Sigmoid colon (tissue), 7 donors: ENCODE measurements at places on chromosomes 11 and 22. TPM values are rescaled to one million over a fixed set of nuclear protein-coding genes. Genes with fewer than 3 reads are reported as not detected.

GRCh38 chr22:46551996-46552395, 14.6 kb upstream of the CELSR1 start:
- no peaks in the 10 kb centered on the region for H3K27me3 ChIP-seq
- no peak overlapping the region for H3K4me3 ChIP-seq
- DNase-seq = no peak
- H3K36me3 ChIP-seq = no peaks in the 10 kb centered on the region
- peaks cover 31% of the 10 kb centered on the region for H3K4me1 ChIP-seq

DNA sequence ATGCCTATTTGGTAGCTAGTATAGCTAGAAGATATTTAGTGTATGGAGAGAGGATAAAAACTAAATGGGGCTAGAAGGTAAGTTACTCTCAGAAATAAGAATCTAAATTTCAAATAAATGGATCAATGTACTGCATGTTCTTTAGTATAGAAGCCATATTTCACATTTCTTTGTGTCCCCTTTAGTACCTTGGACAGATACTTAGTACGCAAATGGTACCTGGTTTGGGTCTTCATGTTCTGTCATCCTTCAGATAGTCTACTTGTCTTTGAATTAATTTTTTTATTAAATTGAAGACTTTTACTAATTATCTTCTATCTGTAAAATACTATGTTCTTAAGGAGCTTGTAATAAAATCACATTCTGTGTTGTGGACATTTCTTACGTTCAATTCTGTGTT, 26.3 kb upstream of the RBMXL2 start:
- no peak for DNase-seq
- H3K27me3 ChIP-seq = no peaks in the 10 kb centered on the region
- no peaks in the 10 kb centered on the region for H3K36me3 ChIP-seq
- no peak overlapping the region for H3K4me3 ChIP-seq

DNA sequence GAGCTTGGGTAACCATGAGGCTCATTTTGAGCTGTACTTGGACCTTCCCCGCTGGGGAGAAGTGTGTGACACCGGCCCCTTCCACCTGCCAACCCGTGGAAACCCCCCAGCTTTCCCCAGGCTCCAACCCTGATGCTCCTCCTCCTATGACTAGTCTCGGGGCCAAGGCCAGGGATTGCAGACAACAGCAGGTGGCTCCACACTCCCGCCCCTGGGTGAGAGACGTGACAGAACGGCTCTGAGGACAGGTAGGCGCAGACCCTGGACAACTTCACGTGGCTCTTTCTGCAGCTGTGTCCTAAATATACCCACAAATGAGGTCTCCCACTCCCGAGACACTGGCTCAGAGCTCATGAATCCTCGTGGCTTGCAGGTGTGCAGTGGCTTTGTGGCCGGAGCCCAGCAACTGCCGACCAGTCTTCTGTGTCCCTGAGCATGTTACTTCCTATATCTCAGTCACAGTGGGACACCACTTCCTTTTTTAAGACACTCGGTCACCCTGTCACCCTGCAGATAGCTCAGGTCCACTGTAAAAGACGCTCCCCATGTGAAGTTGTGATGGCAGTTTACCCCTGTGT, 55.2 kb downstream of the NECTIN1 start:
- H3K4me1 ChIP-seq = peaks cover 17% of the 10 kb centered on the region
- no peak for DNase-seq
- H3K4me3 ChIP-seq = no peak overlapping the region
- no peak overlapping the region for H3K27ac ChIP-seq

- peak overlapping the region; percentile 77 for H3K27ac ChIP-seq
- H3K27me3 ChIP-seq = no peaks in the 10 kb centered on the region
- no peaks in the 10 kb centered on the region for H3K36me3 ChIP-seq
- peak; percentile 87 for DNase-seq
Measured at GRCh38 chr22:42317008-42317407, 46.6 kb upstream of the TCF20 start.

DNA sequence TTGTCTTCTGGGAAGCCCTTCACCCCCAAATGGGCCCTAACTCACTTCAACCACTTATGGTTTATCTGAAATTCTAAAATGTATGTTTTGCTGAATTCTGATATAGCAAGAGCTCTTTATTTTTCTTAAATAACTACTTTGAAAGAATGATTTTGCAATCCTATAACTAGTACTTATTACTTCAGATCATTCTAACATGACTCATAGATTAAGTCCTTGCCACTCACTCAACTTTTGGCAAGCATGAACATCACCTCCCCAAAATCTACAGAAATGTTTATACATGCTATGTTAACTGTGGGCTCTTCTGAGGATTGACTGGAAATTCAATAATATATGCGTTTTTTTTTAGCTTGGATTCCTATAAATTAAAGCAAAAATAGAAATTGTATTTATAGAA, 367.4 kb upstream of the FAT3 start:
- no peaks in the 10 kb centered on the region for H3K36me3 ChIP-seq
- H3K4me3 ChIP-seq = no peak overlapping the region
- H3K27me3 ChIP-seq = no peaks in the 10 kb centered on the region
- no peak for DNase-seq

DNA sequence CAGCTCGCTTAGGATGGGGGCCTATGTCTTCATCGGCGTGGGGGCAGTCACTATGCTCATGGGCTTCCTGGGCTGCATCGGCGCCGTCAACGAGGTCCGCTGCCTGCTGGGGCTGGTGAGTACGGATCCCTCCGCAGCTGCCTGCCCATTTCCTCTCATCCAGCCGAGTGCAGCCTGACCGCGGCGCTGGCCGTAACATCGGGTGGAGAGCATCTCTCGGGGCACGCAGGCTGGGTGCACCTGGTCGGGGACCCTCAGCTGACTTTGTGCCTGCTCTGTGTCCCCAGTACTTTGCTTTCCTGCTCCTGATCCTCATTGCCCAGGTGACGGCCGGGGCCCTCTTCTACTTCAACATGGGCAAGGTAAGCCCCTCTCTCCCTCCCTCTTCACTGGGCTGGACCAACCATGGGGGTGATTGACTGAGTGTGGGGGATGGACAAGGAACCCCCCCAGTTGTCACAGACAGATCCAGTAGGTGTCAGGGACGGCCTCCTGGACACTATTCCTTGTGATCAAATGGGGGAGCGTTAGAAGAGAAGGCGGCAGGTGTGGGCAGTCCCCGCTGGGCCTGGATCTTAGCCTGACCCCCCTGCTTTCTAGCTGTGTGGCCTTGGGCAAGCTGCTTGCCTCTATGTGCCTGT, 39.7 kb downstream of the CD82 start:
- H3K4me1 ChIP-seq = peaks cover 65% of the 10 kb centered on the region
- no peaks in the 10 kb centered on the region for H3K27me3 ChIP-seq
- no peaks in the 10 kb centered on the region for H3K36me3 ChIP-seq
- H3K27ac ChIP-seq = no peak overlapping the region
- DNase-seq = no peak

GRCh38 chr22:46528121-46528610, 9.3 kb downstream of the CELSR1 start:
- H3K4me3 ChIP-seq = no peak overlapping the region
- H3K36me3 ChIP-seq = no peaks in the 10 kb centered on the region

DNA sequence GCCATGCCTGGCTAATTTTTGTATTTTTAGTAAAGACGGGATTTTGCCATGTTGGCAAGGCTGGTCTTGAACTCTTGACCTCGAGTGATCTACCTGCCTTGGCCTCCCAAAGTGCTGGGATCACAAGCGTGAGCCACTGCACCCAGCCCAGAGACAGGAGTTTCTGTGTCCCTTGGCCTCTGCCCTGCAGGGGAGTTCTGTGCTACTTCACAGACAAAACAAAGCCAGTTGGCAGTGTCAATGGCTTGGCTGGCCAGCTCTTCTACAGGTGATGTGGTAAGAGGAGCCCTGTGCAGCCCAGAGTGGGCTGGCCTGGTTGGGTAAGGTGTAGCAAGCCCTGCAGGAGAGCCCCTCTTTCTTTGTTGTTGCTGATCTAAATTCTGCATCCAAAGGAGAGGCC, 60.5 kb upstream of the SHISAL1 start:
- H3K4me1 ChIP-seq = no peaks in the 10 kb centered on the region
- no peak overlapping the region for H3K4me3 ChIP-seq
- peak; percentile 46 for DNase-seq

OR5B17 gene
- not detected for total RNA-seq

GRCh38 chr11:105046898-105047579, 1.9 kb upstream of the CARD16 start:
- H3K4me3 ChIP-seq = no peak overlapping the region
- peak overlapping the region; percentile 55 for H3K27ac ChIP-seq
- no peaks in the 10 kb centered on the region for H3K36me3 ChIP-seq
- H3K27me3 ChIP-seq = no peaks in the 10 kb centered on the region
- peak; percentile 74 for DNase-seq

JAML gene
- 5.3 TPM for total RNA-seq

- no peaks in the 10 kb centered on the region for H3K4me1 ChIP-seq
- no peaks in the 10 kb centered on the region for H3K27me3 ChIP-seq
- H3K36me3 ChIP-seq = no peaks in the 10 kb centered on the region
- DNase-seq = no peak
- H3K4me3 ChIP-seq = no peak overlapping the region
- no peak overlapping the region for H3K27ac ChIP-seq
Measured at GRCh38 chr22:33012833-33013450, 45.2 kb downstream of the SYN3 start.
